ENCODE measurements at places on chromosomes 12 and 14.

DNA sequence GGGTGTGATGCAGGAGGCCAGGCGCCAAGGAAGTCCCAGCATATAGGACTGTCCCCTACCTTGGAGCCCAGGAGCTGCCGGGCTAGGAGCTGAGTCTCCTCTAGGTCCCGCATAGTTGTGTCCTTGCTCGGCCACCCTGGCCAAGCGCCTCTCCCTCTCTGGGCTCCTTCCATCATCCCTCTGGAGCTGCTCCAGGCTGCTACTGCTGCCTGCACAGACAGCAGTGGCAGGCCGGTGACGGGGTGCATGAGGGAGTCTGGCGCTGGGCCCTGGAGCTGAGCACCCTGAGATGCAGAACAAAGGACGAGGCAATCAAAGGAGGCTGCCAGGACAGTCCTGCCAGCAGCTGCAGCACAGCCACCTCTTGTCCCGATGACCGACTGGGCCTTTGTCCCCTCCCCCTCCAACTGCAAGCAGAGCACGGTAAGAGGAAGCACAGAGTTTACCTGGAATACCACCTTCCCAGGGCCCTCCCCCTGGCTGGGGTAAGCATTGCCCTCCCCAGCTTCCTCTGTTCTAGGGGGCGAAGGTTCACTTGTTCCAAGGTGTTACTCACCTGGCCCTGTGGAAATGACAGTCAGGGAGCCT, 10.4 kb downstream of the DTX1 start:
- DNase-seq = no peak

- no peak for DNase-seq
Measured at GRCh38 chr14:91413547-91414474, 3.8 kb downstream of the CCDC88C start.

GRCh38 chr14:39440975-39441374, 8.7 kb upstream of the FBXO33 start:
- no peak for DNase-seq

- DNase-seq = no peak
Measured at GRCh38 chr12:91319071-91319760, 136.6 kb upstream of the DCN start.

- DNase-seq = no peak
Measured at GRCh38 chr14:90773196-90773486, 43.1 kb downstream of the TTC7B start.

DNA sequence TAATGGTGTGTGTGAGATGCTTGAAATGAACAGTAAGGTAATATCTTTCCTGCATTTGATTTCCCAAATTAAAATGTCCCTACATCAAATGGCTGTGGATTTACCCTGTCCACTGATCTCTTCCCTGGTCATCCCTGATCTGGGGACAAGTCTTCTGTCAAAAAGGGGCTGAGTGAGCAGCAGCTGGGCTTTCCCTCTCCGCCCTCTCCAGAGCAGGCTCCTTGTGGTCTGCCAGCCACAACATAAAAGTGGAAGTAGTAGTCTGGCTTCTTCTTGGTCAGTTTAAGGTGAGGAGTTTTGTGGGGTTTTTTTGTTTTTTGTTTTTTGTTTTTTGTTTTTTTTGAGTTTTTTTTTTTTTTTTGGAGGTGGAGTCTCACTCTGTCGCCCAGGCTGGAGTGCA, 25.2 kb upstream of the PLXNC1 start:
- DNase-seq = no peak

DNA sequence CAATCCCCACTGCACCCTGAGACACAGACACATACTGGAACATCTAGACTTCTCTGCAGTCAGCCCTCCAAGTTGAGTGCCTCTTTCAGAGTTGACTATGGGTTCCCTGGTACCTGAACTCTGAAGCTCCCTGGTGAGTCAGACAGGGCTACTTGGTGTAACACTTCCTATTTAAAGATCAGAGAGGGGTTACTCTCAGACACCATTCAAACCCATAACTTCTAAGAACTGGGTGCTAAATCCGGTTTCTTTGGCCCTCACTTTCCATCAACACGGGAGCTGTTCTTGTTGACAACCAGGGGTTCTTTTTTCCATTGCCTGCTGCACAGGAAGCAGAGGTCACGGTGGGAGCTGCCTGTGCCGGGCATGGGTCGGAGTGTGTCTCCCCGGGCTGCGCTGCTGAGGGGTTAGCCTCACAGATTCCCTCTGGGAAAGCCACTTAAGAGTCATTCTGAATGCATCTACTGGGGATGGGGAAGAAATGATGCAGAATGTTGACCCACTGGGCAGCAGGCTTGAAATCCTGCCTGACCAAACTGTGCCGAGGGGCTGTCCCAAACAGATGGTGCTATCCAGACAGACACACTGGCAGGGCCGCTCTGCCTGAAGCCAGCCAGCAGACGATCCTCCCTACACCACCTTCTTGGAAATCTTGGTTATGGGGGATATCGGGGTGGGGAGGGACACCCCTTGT, 74.1 kb downstream of the PITPNM2 start:
- DNase-seq = no peak

- no peak for DNase-seq
Measured at GRCh38 chr12:76927170-76927784, 48.5 kb upstream of the CSRP2 start.

GRCh38 chr12:25101092-25101445, 93.9 kb downstream of the DNAI7 start:
- DNase-seq = no peak

DNA sequence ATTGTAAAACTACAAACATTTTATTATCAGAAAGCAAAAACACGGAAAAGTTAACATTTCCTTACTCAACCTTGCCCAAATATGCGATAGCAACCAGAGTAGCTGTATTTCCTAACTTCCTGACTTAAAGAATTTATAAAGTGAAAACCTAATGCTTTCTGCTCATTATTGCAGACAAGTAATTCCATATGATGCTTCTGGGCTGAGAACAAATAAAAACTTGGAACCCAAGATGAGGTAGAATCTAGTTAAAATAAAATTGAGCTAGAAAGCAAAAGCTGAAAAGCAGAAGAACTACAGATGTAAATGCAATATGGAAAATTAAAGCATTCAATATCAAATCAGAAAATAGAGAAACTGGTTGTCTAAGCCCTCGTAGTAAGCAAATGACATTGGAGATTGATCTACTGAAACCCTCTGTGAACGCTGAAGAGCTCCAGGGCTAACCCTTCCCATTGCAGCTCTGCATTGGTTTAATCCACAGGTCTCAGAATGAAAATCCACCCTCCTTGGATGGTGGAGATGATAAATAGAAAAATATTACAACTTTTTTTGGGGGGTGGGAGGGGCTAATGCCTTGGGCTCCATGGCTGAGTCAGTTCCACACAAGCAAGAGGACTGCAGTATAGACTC, 40.7 kb downstream of the CORO1C start:
- no peak for DNase-seq

GRCh38 chr12:646442-647384, 16.5 kb downstream of the NINJ2 start:
- DNase-seq = no peak

DNA sequence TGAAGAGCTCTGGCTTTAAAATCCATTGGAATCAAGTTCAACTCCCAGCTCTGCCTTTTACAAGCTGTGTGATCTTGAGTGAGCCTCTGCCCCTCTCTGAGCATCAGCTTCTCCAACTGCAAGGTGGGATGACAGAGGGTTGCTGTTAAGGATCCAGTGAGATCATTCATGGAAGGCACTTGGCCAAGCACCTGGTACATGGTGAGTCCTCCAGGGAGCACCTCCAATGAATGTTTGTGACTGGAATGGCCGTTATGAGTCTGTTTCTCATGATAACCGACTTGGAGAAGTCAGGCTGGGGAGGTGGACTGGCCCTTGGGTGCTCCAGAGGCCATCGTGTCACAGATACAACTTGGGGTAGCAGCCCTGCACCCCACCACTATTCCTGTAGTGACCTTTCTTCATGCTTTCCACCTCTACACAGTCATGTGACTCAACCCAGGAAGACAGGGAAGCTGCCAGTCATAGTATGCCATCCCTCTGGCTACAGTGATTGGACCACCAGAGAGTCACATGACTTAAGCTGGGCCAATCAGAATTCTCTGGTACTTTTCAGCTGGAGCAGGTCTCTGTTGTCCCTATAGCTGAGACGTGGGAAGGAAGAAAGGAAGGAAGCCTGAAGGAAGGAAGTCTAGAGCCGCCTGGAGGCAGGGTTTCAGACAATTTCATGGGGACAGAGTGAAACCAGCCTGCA, 146.5 kb upstream of the MYL2 start:
- DNase-seq = no peak

DNA sequence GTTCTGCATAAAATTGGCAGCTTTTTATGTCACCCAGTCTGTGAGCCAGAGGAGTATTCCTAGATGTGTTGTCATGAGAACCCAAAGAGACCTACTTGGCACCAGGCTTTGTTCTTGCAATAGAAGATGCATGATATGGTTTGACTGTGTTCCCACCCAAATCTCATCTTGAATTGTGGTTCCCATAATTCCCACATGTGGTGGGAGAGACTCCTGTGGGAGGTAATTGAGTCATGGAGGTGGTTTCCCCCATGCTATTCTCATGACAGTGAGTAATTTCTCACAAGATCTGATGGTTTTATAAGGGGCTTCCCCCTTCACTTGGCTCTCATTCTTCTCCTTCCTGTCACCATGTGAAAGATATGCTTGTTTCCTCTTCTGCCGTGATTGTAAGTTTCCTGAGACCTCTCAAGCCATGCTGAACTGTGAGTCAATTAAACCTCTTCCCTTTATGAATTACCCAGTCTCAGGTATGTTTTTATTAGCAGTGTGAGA, 572.0 kb upstream of the ATP2B1 start:
- no peak for DNase-seq

- DNase-seq = no peak
Measured at GRCh38 chr12:89618113-89618862, 90.3 kb downstream of the ATP2B1 start.

GRCh38 chr14:66746316-66747006, 238.5 kb downstream of the GPHN start:
- no peak for DNase-seq

DNA sequence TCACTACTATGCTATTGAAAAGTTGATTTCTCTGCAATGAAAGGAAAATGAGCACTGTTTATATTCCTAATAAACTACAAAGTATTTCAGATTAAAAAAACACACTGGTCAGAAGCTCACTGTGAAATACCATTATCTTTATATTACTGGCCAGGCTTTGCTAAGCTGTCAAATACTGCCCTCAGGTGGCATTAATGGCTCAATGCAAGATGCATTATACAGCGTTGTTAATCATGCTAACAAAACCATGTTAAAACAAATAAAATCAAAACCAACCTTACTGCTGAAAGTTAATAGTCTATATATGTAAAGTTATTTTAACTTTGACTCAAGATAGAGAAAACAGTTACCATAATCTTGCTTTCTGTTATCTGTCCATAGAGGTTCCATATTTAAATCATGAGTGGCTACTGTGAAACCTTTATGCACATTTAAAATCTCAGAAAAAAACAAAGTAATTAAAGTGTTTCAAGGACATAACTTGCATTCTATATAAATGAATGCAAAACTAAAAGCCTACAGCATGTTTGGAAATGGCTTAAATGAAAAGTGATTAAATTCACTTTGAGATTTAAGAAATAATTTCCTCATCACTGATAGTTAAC, 121.7 kb downstream of the RALGAPA1 start:
- peak; percentile 5 for DNase-seq

GRCh38 chr12:107468182-107468581, 217.4 kb upstream of the PWP1 start:
- no peak for DNase-seq

GRCh38 chr14:50964683-50965390, 20.6 kb upstream of the PYGL start:
- no peak for DNase-seq
